ENCODE measurements at places on chromosomes 7 and 10. TPM values are rescaled to one million over a fixed set of nuclear protein-coding genes. Genes with fewer than 3 reads are reported as not detected.

- H3K36me3 ChIP-seq, result no peaks in the 10 kb centered on the region
- DNase-seq, result no peak
- H3K4me1 ChIP-seq, result no peaks in the 10 kb centered on the region
- H3K4me3 ChIP-seq, result no peak overlapping the region
Observed at GRCh38 chr10:132743925-132744490, 41.9 kb downstream of the NKX6-2 start.

DNA sequence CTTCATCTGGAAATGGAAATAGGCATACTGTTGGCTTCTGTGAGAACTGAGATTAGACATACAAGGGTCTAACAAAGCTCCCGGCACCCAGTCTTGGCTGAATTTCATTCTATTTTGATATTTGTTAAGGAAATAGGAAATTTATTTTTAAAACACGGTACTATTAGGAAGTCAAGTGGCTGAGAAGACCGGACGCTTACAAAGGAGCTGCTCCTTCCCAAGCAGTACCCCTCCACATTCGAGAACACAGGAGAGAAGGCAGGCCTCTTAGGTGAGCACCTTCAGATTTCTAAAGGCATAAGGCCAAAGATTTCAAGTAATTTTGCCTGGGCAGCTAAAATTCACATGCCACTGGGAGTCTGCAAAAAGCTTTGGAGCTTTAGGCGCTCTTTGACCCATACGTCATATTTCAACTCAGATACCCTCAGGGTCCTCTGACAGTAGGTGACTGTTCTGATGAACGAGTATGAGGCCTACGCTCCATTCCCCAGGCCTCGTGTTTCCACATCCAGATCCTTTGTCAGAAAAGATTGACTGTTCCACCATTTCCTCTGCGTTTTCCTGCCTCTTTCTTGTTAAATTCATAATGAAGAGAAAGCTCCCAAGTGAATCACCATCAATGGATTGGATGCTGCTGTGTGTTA lies 17.3 kb downstream of the TRIL start:
- H3K27ac ChIP-seq, result no peak overlapping the region
- H3K4me1 ChIP-seq, result no peaks in the 10 kb centered on the region
- H3K27me3 ChIP-seq, result peaks cover 15% of the 10 kb centered on the region
- no peak for DNase-seq
- H3K4me3 ChIP-seq, result no peak overlapping the region

DNA sequence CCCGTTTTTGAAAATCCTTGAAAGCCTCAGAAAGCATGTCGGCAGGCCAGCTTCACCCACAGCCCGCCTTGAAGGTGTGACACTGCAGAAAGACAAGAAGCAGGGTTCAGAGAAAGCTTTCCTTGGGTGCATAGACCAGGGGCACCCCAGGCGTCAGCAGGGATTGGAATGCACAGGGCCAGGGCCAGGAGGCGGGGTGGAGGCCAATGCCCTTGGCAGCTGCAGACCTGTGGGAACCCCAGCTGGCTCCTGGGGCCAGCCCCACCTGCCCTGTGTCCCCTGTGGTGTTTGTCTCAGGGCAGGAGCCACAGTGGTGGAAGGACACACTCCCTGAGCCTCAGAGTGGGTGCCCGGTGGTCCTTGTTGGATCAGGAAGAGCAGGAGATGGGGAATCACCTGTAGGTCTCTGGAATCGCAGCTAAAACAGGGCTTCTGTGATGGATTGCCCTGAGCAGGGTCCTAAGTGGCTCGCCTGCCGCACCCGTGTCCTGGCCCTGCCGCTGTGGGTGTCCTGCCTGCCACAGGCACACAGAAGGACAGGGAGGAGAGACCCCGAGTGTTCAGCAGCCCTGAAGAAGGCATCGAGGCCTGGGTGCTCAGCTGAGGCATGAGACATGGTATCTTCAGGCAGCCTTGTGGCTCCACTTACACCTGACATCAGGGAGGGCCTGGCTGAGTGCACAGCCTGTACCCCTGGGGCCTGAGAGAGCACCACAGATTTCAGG lies 32.5 kb downstream of the ANXA8 start:
- H3K27me3 ChIP-seq, result peaks cover 7% of the 10 kb centered on the region
- DNase-seq, result no peak
- H3K4me3 ChIP-seq, result no peak overlapping the region

GRCh38 chr10:58488921-58489320 lies 23.8 kb upstream of the BICC1 start:
- peaks cover 13% of the 10 kb centered on the region for H3K27me3 ChIP-seq
- H3K36me3 ChIP-seq, result no peaks in the 10 kb centered on the region
- H3K4me1 ChIP-seq, result no peaks in the 10 kb centered on the region

GRCh38 chr10:28020993-28021982 lies 22.4 kb upstream of the ODAD2 start:
- H3K4me1 ChIP-seq, result peaks cover 11% of the 10 kb centered on the region
- no peak for DNase-seq
- peaks cover 18% of the 10 kb centered on the region for H3K27me3 ChIP-seq
- no peak overlapping the region for H3K4me3 ChIP-seq
- peaks cover 1% of the 10 kb centered on the region for H3K36me3 ChIP-seq

The RAMP3 gene
- not detected for total RNA-seq

- H3K27ac ChIP-seq, result no peak overlapping the region
- no peaks in the 10 kb centered on the region for H3K27me3 ChIP-seq
- no peak for DNase-seq
- no peaks in the 10 kb centered on the region for H3K4me1 ChIP-seq
- no peak overlapping the region for H3K4me3 ChIP-seq
- no peaks in the 10 kb centered on the region for H3K36me3 ChIP-seq
Observed at GRCh38 chr7:80264769-80265495, 130.3 kb downstream of the GNAI1 start.

The UPP1 gene
- total RNA-seq, result 50.4 TPM

- H3K4me1 ChIP-seq, result no peaks in the 10 kb centered on the region
- no peak for DNase-seq
- no peak overlapping the region for H3K27ac ChIP-seq
- no peaks in the 10 kb centered on the region for H3K36me3 ChIP-seq
- H3K27me3 ChIP-seq, result no peaks in the 10 kb centered on the region
Observed at GRCh38 chr7:91293136-91293535, 28.9 kb downstream of the FZD1 start.

DNA sequence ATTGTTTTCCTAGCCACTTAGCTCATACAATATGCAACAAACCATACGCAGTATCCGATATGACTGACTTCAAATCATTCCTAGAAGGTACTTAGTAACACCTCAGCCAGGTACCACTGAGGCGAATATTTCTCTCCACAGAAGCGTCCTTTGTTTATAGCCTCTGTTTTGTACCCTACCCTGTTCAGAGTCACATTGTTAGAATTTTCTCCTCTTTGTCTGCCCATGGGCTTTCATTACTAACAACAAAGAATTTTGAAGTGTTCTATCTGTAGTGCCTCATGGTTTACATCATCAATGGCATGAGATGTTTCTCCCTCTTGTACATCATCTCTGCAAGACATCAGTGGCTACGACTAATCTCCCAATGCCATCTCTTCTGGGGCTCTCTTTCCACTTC lies 212.4 kb upstream of the GLI3 start:
- DNase-seq, result no peak
- H3K4me1 ChIP-seq, result no peaks in the 10 kb centered on the region
- H3K27ac ChIP-seq, result no peak overlapping the region
- H3K36me3 ChIP-seq, result no peaks in the 10 kb centered on the region
- no peaks in the 10 kb centered on the region for H3K27me3 ChIP-seq
- H3K4me3 ChIP-seq, result no peak overlapping the region

Measured in activated naive CD8-positive, alpha-beta T cell treated with anti-CD3 and anti-CD28 coated beads, Interleukin-2, amount 10 ng/mL, durations not matched to agents 7 days and 5 days (primary cell).